ENCODE measurements at places on chromosomes 11 and 22. TPM values are rescaled to one million over a fixed set of nuclear protein-coding genes. Genes with fewer than 3 reads are reported as not detected.

The GRM5 gene
- total RNA-seq = not detected

DNA sequence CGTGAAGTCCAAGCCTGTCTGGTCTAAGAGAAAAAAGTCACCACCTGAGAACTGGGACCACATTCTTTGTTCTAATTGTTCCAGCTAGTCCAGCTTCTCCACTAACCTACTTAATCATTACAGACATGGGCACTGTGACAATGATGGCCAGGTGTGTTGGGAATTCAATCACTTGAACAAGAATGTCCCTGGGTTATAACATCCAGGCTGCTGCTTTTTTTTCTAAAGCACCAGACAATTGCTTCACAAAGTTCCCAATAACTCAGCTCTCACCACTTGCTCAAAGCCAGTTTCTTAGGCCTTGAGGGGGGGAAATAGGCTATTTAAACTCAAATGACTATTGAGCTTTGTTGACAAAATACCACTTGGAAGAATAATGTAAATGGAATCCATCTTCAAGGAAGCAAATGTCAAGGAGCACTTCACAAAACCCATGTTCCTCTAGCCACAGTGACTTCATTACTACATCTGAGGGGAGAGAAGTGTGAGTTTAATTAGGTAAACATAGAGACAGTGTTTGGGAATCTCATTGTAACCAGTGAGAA lies 80.3 kb downstream of the ME3 start:
- H3K27ac ChIP-seq = peak overlapping the region; percentile 59
- DNase-seq = no peak
- H3K36me3 ChIP-seq = no peaks in the 10 kb centered on the region

DNA sequence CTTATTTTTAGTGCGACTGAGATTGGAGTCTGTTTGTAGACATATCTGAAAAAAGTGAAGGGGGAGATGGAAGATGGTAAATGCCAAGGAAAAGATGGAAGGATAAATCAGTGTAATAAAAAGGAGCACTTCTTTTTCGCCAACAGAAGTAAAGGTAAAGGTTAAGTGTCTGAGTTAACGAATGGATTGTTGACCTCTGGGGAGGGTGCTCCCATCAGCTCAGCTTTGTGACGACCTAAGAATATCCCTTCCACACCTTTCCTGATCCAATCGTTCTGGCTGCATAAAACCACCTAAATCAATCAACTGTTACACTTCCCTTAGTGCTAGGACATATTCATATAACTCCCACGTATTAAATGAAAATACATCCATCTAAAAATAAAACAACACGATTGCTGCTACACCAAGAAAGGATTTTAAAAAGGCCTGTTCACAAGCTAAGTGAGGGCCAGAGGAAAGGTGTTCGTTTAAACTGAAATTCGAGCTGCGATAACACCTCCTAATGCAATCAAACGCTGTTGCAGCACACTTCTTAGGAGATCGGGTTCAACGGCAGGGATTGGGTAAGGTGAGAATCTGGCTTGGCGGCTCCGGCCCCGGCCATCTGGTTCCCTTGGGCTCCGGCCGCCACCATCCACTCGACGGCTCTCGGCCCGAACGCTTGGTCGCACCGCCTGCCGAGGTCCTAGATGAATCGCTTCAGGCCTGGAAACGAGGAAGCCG lies 658 bp downstream of the C11orf71 start:
- H3K4me1 ChIP-seq = peaks cover 24% of the 10 kb centered on the region
- peak overlapping the region; percentile 99 for H3K27ac ChIP-seq
- H3K36me3 ChIP-seq = no peaks in the 10 kb centered on the region

DNA sequence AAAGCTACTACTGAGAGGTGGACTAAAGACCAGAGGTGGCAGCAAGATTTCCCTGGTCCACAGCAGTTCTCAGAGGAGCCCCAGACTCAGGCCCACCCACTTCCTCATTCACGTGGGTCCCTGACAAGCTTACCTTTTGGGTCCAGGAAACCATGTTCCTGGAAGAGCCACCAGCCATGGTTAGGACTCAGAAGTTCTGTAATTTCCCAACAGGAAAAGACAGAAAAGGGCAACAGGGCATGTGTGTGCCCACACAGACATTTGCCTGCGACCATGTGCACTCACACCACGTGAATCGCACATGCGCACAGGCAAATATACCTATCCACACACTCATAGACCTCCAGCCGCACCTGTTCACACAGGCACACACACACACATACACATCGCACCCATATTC lies 42.9 kb downstream of the LRRC32 start:
- H3K27ac ChIP-seq = no peak overlapping the region
- no peak for DNase-seq
- H3K36me3 ChIP-seq = no peaks in the 10 kb centered on the region
- H3K27me3 ChIP-seq = no peaks in the 10 kb centered on the region
- H3K4me1 ChIP-seq = peaks cover 11% of the 10 kb centered on the region
- H3K4me3 ChIP-seq = no peak overlapping the region

GRCh38 chr11:63586451-63587166 lies 23.4 kb upstream of the PLAAT2 start:
- no peak for DNase-seq
- peaks cover 5% of the 10 kb centered on the region for H3K36me3 ChIP-seq
- no peak overlapping the region for H3K4me3 ChIP-seq
- no peaks in the 10 kb centered on the region for H3K4me1 ChIP-seq
- no peak overlapping the region for H3K27ac ChIP-seq

DNA sequence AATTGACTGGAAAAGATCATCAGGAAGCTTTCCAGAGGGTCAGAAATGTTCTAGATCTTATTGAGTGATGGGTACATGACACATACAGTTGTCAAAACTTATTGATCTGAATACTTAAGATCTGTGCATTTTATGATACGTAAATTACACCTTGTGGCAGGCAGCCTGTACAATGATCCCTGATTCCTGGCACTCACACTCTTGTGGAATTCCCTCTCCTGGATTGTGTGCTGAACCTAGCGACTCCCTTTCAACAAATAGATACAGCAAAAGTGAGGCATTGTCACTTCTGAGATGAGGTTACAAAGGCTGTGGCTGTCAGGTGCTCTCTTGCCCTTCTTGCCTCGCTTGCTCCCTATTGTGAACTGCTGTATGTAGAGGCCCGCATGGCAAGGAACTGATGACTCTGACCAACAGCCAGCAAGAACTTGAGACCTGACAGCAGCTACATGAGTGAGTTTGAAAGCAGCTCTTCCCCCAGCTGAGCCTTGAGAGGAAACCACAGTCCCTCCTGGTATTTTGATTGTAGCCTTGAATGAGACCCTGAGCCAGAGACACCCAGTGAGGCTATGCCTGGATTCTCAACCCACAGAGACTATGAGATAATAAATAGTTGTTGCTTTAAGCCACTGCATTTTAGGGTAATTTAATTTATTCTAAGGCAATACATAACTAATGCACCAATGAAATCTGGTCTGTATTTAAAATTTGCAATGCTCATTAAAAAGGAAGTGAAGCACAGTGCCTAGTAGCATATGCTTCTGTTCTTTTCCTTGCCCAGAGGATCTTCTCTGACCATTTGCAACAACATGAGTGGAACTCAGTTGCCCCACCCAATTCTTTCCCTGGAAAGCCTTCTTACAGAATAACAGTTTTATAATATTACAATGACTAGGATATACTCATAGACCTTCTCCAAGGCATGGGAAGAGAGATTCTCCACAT lies 60.5 kb upstream of the IZUMO1R start:
- no peak overlapping the region for H3K27ac ChIP-seq
- H3K36me3 ChIP-seq = no peaks in the 10 kb centered on the region
- H3K4me3 ChIP-seq = no peak overlapping the region

GRCh38 chr11:60981515-60981914 lies 10.0 kb downstream of the CD6 start:
- no peaks in the 10 kb centered on the region for H3K4me1 ChIP-seq
- DNase-seq = no peak
- H3K4me3 ChIP-seq = no peak overlapping the region

DNA sequence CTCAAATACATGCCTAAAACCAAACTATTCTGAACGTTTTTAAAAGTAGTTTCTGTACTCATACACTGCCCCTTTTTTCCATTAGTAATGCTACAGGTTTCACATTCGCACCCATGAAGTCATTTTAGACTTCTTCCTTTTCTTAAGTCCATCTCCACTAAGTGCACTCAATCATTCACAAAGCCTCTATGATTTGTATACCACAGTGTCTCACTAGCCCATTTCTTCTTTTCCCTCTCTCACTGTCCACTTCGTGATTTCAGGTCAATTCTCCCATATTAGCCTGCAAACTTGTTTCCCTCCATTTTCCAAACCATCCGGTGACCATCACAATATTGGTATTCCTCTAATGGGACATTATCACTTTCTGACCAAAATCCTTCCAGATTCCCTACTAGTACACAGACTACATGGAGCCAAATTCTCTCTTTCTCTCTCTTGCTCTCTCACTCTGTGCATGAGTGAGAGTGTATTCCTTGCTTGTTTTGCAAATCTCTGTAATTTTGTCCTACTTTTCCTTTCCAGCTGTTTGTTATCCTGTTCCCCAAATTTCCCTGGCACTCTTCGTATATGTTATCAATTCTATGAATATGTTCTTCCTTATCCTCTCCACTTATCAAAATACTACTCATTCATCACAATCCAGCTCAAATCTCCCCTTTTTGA lies 3.4 kb upstream of the ZC3H12C start:
- H3K4me1 ChIP-seq = peaks cover 22% of the 10 kb centered on the region
- no peaks in the 10 kb centered on the region for H3K27me3 ChIP-seq
- no peak overlapping the region for H3K27ac ChIP-seq
- H3K4me3 ChIP-seq = no peak overlapping the region

GRCh38 chr11:117796872-117797529 lies at the start of gene DSCAML1:
Gene DSCAML1, minus strand, starts transcription at chr11:117797216. Its CDS starts 137 bp downstream, at chr11:117797079.
- peaks cover 9% of the 10 kb centered on the region for H3K27me3 ChIP-seq
- peaks cover 11% of the 10 kb centered on the region for H3K4me1 ChIP-seq
- no peak within 1 kb of the TSS for H3K27ac ChIP-seq
- H3K36me3 ChIP-seq = no peaks in the 10 kb centered on the region
- peak; percentile 55 for DNase-seq

DNA sequence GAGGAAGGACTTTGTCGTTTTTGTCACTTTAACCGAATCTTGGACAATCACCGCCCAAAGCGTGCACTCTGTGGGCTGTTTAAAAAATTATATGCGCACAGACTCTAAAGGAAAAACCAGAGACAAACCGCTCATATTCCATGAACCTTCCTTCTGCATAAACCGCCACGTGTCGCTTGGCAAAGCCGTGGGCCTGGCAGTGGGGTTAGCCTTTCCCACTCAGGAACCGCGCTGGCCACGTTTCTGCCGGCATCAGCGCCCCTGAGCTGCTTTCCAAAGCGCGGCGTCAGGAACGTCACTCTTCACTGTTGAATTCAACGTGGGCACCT lies 22.8 kb downstream of the KRTAP5-5 start:
- no peak overlapping the region for H3K4me3 ChIP-seq
- no peaks in the 10 kb centered on the region for H3K4me1 ChIP-seq
- no peak overlapping the region for H3K27ac ChIP-seq
- no peaks in the 10 kb centered on the region for H3K36me3 ChIP-seq
- DNase-seq = no peak
- no peaks in the 10 kb centered on the region for H3K27me3 ChIP-seq

DNA sequence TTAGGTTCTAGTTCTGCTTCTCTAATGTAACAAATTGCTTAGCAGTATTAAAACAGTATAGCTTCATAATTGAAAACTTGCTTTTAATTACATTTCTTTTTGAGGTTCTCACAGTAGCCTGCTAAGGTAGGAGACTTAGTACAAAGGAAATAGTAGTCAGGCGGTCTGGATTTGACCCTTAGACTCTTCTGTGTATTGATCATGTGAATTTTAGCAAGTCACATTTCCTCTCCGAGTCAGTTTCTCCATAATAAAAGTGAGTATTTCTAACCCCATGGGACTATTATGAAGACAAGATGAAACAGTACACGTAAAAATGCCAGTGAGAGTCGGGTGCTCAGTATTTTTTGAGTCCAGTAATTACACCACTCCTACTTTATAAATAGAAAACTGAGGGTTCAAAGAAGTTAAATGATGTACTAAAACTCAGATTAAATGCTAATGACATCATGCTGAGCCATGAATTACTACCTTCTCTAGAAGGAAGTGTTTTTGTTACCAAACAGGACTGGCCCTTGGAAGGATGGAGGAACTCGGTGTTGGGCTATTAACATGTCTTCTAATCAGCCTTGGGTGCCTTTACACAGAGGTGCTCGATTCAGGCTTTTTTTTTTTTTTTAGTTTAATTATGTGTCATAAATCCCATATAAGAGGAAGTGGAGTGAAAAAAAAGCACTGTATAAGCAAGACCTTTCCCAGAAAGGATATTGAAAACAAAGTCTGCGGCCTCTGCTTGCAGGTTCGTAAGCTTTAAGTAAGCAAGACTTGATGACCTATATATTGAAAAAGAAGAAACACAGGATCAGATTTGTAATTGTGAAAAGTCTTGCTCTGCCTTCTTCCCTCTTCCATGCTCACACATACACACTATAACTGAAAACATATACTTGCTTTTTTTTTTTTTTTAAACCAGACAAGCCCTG lies 109.0 kb downstream of the EMSY start:
- DNase-seq = no peak
- H3K4me3 ChIP-seq = no peak overlapping the region
- no peaks in the 10 kb centered on the region for H3K27me3 ChIP-seq
- no peak overlapping the region for H3K27ac ChIP-seq

DNA sequence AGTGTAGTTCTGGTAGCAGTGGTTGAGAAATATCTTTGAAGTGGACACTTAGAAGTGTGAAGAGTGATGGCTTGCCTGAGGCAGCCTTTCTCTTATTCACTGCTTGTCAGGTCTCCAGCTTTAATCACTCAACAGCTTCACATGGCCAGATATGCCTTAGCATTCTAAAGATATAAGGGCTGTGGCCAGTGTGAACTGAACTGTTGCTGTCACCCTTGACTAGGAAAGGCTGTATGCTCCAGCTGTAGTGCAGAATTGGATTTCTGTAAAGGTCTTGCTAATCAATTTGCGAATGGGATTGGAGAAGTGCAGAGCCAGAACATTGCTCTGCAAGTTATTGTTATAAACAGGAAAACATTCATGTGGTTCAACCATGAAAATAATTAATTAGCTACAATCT lies 266.7 kb downstream of the TMEM135 start:
- H3K4me3 ChIP-seq = no peak overlapping the region
- H3K36me3 ChIP-seq = no peaks in the 10 kb centered on the region
- H3K4me1 ChIP-seq = peaks cover 13% of the 10 kb centered on the region
- H3K27me3 ChIP-seq = no peaks in the 10 kb centered on the region

DNA sequence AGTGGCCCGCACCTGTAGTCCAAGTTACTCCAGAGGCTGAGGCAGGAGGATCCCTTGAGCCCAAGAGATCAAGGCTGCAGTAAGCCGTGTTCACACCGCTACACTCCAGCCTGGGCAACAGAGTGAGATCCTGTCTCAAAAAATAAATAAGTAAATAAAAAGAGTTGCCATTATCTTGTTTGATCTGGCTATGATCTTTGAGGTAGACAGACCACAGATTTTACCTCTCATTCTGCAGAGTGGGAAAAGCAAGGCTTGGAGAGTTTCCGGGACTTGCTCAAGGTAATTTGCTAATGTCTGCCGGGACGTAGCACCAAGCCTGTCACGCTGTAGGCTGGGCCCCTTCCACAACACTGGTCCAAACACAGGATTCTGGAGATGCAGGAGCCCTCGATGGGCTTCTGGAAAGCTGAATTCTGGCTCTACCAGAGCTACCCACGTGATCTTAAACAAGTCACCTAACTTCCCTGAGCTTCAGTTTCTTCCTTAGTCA lies 6.8 kb downstream of the GRAP2 start:
- no peak overlapping the region for H3K27ac ChIP-seq
- peaks cover 14% of the 10 kb centered on the region for H3K4me1 ChIP-seq
- no peaks in the 10 kb centered on the region for H3K27me3 ChIP-seq
- H3K36me3 ChIP-seq = no peaks in the 10 kb centered on the region
